ENCODE measurements at places on chromosomes 2 and 18.

GRCh38 chr2:124668161-124668560 lies 643.1 kb downstream of the CNTNAP5 start:
- DNase-seq, result no peak

GRCh38 chr2:201180010-201180409 lies 2.9 kb upstream of the CASP10 start:
- DNase-seq, result no peak

- DNase-seq, result no peak
Observed at GRCh38 chr2:26558271-26559043, 80.5 kb upstream of the OTOF start.

- no peak for DNase-seq
Observed at GRCh38 chr2:198337368-198337767, 533.0 kb downstream of the PLCL1 start.

Measured in NCI-H510A (cell line).